ENCODE measurements at places on chromosomes 1 and 21.

- DNase-seq, result no peak
Measured at GRCh38 chr21:21232320-21232719, 234.1 kb downstream of the NCAM2 start.

DNA sequence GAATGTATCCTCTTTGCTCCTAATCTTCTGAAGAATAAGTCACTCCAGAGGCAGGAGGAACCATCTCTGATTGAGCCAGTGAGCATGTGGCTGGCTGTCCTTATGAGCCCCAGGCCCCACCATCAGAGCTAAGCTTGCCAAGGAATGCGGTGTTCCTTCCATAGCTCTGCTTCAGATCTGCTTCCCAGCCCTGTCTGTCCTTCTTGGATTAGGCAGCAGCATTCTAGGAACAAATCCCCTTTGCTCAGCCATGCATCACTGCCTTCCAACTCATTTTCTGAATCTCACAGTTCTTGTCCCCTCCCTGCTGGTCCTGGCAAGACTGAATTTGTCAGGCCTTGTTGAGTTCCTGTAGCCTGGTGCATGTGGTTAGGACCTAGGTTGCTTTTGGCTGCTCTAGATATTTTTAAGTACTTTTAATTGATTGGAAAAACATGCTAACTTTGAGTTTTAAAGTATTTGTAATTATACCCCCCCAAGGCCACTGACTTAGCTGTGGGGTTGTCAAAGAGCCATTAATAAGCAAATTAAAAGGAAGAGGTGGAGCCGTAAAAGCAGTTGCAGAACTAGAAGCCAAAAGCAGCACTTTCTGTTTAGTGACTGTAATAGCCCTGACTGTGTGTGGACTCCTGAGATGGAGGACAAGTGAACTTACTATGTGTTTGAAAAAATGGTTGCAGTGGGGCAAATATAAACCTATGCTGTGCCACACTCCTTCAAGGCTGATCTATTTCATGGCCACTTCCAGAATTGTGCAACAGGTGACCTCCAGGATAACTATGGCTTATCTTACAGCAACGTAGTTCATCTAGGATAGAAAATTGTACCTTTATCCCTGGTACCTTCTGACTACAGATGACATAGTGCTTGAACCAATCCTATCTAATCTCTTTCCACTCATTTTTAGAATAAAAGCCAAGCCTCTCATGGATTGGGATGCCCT is 61.3 kb upstream of the BACH1 start:
- no peak for DNase-seq

DNA sequence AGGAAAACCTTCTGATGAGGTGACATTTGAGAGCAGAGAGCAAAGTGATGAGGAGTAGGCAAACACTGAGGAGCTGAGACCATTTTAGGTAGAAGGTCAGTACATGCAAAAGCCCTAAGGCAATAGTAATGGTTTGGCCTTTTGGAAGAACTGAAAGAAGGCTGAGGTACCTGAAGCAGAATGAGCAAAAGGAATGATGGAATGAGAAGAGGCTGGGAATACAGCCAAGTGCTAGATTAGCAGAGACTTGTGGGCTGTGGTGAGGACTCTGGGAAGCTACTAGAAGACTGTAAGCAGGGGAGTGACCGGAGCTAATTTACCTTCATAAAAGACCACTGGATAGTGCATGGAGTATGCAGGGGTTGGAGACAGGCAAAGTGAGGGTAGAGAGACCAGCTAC is 77.9 kb downstream of the GFI1 start:
- no peak for DNase-seq

GRCh38 chr1:3009021-3009420 is 12.2 kb upstream of the ACTRT2 start:
- no peak for DNase-seq

DNA sequence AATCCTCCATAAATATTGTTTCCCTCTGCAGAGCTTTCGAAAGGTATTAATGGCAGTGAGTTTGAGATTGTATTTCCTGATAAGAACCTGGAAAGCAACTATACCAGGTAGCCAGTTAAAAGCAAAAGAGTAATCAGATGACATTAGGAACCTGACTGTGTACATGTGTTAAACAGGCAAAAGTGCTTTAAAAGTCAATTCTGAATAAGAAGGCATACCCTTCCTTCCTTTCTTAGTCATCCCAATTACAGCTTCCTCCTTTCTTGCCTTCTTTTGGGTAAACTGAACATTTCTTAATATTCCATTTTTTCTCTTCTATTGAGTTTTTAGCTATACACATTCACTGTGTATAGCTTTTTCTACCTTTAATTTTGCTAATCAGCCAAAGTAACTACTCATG is 144.7 kb downstream of the ZNF281 start:
- DNase-seq, result no peak

All from endodermal cell (in vitro differentiated cells).